EH (cell line): ENCODE measurements at places on chromosomes 5 and 9.

- no peak for DNase-seq
Observed at GRCh38 chr5:150530951-150531588, 23.1 kb downstream of the NDST1 start.

DNA sequence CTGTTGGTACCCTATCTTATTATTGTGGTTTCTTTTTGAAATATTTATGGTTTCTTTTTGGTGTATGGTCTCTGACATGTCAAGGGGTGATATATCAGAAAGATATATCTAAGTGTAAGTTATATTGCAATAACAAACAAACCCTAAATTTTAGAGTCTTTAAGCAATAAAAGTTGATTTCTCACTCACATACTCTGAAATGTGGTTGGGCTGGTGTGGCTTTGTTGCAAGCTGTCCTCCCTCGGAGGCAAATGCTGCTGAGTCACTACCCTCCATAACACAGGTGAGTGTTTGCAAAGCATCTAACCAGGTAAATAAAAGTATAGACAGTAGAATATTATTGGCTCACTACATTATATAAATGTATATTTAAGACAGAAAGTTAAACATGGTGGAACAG is 253.2 kb downstream of the CDH18 start:
- DNase-seq, result no peak

GRCh38 chr5:14061106-14061505 is 82.0 kb upstream of the TRIO start:
- no peak for DNase-seq

DNA sequence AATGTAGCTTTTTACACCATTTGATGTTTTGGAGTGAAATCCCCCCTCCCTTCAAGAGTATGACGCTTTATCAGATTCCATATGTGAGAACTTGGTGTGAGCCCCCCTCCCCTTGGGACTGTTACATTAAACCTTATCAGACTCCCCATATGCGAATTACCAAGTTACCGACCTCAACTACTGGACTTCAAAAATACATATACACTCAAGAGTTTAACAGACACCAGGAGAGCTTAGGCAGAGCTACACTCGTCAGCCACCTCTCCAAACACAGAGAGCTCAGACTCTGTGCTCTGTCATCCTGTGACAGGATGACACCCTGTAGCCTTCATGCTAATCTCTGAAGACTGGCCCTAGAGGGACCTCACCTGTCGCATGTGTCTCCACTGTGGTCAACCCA is 50.2 kb downstream of the FAM114A2 start:
- no peak for DNase-seq

DNA sequence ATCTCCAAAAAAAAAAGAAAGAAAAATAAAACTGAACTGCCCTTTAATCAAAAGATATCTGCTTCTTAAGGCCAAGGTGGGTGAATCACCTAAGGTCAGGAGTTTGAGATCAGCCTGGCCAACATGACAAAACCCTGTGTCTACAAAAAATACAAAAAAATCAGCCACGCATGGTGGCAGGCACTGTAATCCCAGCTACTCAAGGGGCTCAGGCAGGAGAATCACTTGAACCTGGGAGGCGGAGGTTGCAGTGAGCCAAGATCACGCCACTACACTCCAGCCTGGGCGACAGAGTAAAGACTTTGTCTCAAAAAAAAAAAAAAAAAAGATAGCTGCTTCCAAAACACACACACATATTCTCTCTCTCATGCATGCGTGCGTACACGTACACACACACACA is 17.8 kb downstream of the SCAI start:
- DNase-seq, result no peak

DNA sequence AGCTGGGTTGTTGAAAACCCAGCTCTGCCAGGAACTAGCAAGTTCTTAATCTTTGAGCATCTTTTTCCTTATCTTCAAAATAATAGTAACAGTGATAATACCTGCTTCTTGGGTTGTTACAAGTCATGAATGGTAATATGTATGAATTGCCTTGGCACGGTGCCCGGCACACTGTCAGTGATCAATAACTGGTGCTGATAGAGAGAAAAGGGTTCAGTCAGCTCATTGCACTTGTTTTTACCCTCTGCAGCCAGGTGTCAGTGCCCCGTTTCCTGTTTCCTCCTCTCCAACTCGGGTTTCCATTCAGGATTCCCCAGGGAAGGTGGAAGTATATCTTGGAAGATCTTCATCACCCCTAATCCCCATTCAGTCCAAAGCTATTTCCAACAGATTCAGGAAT is 15.8 kb upstream of the NIPAL4 start:
- DNase-seq, result no peak

- DNase-seq, result no peak
Observed at GRCh38 chr9:18604767-18605730, 131.1 kb downstream of the ADAMTSL1 start.

GRCh38 chr5:127834554-127834953 is 131.4 kb downstream of the CCDC192 start:
- peak; percentile 21 for DNase-seq
